PC-3 (cell line): ENCODE measurements at places on chromosomes 1 and 21. TPM values are rescaled to one million over a fixed set of nuclear protein-coding genes. Genes with fewer than 3 reads are reported as not detected.
A peak's percentile ranks its signal among the peaks of the same experiment; 100 is the strongest.

GJA4 gene
- total RNA-seq: not detected in 2 replicates

GRCh38 chr1:38730511-38731397, 128.8 kb downstream of the RRAGC start:
- H3K27ac ChIP-seq: no peak overlapping the region
- no peaks in the 10 kb centered on the region for H3K36me3 ChIP-seq
- H3K27me3 ChIP-seq: peaks cover 54% of the 10 kb centered on the region

- no peak overlapping the region for H3K27ac ChIP-seq
- peaks cover 35% of the 10 kb centered on the region for H3K4me1 ChIP-seq
- H3K4me3 ChIP-seq: no peak overlapping the region
- DNase-seq: no peak
- H3K27me3 ChIP-seq: no peaks in the 10 kb centered on the region
- no peaks in the 10 kb centered on the region for H3K36me3 ChIP-seq
These were observed 23.0 kb upstream of the ITPKB start for GRCh38 chr1:226762055-226762454.

DNA sequence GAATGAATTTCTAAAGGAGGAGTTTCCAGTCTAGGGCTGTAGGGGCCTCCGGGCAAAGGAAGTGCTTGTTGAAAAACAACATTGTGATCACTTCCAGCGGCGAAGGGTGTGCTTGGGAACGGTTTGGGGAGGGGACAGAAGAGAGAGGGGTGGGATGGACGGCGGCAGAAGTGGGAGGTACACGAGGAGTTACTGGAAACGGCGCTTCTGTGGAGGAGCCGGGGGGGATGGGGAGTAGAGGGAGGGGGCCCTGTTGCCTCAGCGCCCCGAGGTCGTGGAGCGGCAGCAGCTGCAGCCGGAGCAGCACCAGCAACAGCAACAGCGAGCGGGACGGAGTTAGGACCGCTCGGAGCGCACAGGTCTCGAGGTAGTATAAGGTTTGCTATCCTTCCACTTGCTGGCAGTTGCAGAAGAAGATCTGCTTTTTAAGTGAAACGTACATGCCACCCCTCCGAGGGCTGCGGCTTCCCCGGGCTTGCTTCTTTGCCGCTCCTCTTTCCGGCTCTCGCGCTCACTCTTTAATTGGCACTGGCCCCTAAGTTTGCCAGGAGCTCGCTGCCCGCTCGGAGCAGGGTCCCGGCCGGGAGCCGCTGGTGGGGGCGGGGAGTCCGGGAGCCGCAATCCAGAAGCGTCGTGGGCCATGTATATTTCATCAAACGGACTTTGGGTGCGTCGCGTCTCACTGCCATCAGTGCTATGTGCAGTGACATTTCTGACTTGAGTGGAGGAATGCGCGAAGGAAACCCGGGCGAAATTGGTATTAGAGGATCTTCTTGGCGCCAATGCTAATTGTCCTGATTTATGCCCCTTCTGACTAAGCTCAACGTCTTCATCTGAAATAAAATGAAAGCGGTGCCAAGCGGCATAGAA, 771 bp upstream of the NTNG1 start:
- peak overlapping the region; percentile 96 for H3K4me3 ChIP-seq
- H3K4me1 ChIP-seq: peaks cover 32% of the 10 kb centered on the region
- H3K36me3 ChIP-seq: no peaks in the 10 kb centered on the region
- no peaks in the 10 kb centered on the region for H3K27me3 ChIP-seq

DNA sequence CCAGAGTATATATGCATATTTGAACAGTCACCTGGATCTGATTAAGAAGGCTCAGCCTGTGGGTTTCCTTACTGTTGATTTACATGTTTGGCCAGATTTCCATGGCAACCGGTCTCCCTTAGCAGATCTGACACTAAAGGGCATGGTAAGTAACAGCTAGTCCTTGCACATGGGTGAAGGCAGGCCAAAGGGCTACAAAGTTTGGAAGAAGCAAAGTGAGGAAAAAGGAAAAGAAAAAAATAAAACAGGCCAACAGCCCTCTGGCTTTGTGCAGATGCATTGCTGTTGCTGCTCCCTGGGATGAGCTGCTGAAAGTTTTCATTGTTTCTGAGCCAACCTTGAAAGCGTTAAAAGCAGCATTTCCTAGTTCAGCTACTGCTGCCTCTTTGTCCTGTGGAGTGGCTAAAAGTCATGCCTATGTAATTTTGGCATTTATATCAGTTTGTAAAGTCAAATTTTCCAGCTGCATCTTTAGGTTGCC, 176.5 kb upstream of the HOOK1 start:
- no peak overlapping the region for H3K4me3 ChIP-seq
- no peak for DNase-seq
- H3K36me3 ChIP-seq: no peaks in the 10 kb centered on the region
- no peak overlapping the region for H3K27ac ChIP-seq

- no peak overlapping the region for H3K4me3 ChIP-seq
- H3K27ac ChIP-seq: no peak overlapping the region
- no peaks in the 10 kb centered on the region for H3K27me3 ChIP-seq
These were observed 26.1 kb downstream of the ARMH1 start for GRCh38 chr1:44700573-44700972.
